ENCODE measurements at places on chromosomes 3 and 15.

DNA sequence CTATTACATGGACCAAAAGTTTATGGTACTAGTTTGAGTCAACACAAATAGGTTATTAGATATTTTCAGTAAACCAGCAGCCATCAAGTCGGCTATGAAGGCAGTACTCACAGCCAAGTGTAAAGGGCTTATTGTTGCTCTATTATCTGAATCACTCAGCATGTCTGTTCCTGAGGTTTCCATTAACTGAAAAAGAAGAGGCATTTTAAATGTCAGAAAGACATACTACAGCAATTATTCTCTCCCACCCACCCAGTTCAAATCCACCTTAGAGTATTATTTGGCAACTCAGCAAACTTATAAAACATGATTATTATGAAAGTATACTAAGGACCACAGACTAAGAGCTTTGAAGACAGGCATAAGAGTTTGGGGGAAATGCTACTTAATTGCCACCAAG, 93.1 kb downstream of the BTD start:
- DNase-seq = no peak

DNA sequence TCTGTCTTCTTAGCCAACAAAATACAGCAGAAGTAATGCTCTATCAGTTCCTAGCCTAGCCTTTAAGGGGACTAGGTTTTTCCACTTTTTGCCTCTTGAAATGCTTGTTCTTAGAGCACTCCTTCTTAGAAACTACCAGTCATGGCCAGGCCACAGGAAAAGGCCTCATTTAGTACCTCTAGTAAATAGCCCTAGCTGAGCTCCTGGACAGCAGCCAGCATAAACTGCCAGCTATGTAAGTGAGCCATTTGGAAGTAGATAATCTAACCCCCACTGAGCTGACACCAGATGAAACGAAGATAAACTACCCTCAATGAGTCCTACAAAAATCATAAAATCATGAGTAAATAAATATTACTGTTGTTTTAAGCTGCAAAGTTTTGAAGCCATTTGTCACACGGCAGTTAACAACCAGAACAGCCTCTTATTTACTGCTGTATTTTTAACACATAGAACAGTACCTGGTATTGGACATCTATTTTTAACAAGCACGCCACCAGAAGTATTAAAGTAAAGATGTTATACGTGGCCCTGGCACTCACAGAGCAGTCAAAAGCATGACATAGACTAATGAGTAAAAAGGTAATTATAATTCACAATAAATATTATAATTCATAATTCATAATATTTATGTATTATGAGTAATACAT, 12.0 kb downstream of the TBC1D5 start:
- DNase-seq = peak; percentile 85

DNA sequence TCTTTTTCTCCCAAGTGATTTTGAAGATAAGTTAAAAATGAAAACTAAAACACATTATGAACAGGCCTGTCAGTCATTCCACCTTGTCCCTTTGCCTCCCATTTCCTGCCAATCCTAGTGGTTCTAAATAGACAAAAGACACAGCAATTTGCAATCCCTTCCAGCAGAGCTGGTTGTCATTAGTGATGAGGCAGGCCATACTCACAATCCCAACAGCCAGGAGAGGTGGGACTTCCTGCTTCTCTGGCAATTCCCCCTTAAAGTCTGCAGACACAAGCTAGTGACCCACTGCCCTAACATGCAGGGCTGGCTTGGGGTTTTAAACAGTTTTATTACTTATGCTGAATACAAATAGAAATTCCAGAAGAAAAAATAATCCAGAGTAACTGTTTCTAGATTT, 38.4 kb upstream of the RBP1 start:
- DNase-seq = no peak

- no peak for DNase-seq
These were observed 5.7 kb downstream of the TBC1D23 start for GRCh38 chr3:100266531-100266930.

- no peak for DNase-seq
These were observed 330.2 kb downstream of the TIGIT start for GRCh38 chr3:114624047-114624445.

DNA sequence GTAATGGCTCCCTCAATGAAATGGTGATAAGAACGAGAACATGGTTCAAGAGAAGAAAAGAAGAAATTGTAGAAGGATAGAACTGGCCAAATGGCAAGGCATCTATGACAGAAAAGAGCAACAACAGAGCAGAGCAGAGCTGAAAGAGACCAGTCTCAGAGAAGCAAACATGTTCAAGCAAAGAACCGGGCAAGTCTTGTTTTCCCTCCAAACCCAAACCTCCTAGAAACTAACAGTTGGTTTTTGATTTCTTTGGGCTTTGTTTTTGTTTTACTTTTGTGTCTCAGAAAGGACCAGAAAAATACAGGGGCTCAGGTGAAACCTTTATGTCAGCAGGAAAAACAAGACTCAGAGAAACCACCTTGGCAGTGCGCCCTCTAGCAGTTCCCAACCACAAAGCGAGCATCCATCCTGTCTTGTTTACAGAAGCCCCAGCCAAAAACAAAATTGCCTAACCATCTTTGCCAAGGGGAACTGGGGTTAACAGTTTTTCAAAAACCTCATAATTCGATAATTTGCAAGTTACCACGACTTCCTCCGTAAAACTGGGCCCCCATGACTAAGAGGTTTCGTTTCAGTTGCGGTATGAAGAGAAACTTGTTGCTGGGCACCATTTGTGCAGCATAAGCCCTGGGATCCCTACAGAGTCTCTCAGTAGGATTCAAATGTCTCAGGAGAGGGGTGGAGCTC, 159.2 kb upstream of the SLC24A5 start:
- no peak for DNase-seq

GRCh38 chr3:178325330-178325729, 210.9 kb upstream of the KCNMB2 start:
- DNase-seq = no peak

DNA sequence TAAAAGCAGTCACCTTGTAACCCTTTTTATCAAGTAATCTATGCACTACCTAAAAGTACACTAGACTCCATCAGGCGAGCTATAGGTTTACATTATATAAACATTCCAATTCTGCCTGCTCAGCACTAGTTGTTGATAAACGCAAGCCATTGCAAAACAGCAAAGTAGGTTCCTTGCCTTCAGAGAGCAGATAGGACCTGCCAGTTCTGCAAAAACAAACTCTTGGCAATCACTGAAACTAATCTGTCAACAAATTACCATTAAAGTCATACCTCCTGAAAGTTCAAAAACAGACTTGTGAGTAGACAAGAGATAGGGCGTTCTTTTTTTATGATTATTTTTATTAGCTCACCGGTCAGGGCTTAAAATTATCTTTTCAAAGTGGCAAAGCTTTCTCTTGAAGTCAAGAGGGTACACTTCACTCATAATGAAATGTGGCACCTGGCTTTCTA, 392.5 kb downstream of the FOXP1 start:
- DNase-seq = no peak

DNA sequence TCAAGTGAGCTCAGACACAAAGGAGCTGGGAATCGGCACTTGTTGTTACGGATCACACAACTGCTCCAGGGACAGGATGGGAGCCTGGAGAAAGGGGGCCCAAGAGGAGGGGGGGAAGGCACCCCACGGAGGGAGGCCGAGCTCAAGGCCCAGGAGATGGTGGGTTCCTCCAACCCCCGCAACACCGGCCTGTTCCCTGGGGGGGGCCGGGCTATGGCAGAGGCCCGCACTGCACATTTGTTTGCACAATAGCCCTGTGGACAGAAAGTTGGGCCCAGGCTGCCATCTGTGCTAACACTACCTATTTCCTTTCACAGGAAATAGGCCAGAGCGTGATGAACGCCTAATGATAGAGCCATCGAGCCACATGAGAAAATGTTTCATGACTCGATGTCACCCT, 147.1 kb downstream of the NSMCE3 start:
- no peak for DNase-seq

GRCh38 chr3:64687086-64687780, 567 bp downstream of the ADAMTS9 start:
- DNase-seq = no peak

GRCh38 chr3:180059356-180059755, 22.6 kb upstream of the PEX5L start:
- no peak for DNase-seq

DNA sequence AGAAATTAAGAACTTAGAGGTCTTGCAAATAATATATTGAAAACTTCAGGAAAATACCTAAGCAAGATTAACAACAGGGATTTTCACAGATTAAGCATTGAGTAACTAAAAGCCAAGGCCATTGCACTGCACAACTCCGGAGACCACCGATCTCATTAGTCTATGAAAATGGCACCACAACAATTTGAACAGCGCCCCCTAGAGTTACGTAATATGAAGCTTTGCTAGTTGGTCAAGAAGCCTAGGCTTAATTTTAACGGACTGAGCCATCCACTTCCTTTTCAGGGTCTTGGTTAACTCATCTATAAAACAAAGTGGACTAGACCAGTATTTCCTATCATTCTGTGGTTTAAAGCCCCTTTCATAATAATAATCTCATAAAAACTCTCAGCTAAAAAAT, 24.8 kb downstream of the TMEM212 start:
- no peak for DNase-seq

DNA sequence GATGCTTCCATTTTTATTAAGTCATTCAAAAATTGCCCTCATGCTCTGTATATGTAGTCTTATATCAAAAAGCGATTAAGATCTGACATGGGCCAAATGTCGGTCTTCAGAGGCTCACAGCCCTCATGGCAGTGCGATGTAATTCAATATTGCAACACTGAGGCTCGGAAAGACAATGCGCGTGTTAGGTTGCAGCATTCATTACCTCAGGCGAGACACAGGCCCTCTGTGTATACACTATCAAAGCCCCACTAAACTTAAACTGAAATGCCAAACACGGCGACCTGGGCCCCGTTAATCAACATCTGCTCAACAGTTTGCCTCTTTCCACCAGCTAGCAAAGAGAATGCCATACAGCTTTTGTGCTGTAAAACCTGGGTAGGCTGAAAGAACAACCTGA, 413.4 kb downstream of the ERC2 start:
- no peak for DNase-seq

DNA sequence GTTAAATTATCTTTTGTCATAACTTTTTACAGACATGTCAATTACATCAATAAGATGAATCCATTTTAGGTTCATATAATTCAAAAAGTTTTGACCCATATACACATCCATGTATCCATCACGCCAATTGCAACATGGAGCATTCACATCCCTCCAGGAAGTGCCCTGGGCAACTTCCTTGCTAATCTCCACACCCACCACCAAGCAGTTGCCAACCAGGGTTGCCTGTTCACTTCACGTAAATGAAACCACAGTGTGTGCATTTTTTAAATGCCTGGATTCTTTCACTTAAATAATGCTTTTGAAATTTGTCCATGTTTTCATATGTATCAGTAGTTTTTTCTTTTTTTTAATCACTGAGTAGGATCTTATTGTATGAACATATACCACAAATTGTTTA, 40.7 kb upstream of the LYZL4 start:
- no peak for DNase-seq

DNA sequence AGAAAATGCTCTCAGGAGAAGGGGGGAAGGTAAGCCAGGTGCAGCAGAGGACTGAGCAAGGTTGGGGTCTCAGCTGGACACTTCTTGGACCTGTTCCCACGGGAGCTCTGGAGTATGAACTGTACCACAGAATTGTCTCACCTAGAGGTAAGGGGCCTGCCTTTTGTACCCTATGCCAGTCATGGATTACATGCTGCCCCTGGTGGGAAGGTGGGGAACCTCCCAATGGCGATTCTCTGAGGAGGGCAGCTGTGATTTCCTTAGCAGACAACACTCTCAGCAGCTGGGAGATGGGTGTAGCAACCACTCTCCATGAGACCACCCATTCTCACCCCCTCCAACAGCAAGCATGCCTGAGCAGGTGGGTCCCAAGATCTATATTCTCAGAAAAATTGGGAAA, 329.4 kb upstream of the CTNNB1 start:
- DNase-seq = no peak

DNA sequence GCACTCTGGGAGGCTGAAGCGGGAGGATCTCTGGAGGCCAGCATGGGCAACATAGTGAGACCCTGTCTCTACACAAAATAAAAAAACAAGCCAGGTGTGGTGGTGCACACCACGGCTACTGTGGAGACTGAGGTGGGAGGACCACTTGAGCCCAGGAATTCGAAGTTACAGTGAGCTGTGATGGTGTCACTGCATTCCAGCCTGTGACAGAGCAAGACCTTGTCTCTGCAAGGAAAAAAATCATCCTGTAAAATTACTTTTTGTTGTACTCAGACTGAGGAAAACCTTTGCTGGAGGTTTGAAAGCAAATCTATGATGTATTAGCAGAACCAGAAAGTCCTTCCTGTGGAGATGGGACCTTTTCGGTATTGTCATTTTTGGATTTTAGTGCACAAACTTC, 63.3 kb downstream of the ATP1B3 start:
- DNase-seq = no peak

DNA sequence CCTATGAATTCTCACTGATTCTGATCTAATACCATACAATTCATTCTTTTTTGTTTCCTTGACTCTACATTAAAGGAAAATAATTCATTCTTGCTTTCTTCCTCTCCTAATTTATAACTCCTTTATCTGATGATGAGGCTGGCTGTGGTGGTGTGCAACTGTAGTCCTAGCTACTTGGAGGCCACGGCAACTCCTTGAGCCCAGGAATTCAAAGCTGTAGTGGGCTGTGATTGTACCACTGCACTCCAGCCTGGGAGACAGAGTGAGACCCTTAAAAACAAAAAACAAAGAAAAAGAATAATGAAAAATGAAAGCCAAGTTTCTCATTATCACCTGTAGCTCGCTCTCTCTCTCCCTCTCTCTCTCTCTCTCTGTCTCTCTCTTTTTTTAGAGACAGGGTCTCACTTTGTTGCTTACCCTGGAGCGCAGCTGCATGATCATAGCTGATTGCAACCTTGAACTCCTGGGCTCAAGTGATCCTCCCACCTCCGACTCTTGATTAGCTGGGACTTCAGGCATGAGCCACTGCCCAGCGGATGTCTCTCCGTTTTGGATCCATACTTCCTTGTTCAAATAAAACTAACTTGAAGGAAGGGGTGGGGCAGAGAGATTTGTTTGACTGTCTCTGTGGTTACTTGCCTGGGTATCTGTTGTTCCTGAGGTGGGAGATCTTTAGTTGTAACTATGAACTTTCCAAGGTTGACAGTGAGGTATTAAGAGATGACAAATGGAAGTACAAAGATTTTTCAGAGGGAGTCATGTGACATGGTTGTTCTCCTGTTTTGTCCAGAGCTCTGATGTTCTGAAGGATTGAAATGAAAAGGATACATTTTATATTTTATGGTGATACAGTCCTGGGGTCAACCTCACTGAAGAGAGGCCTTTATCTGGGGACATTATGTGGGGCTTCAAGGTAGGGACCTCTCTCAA, 46.9 kb downstream of the STARD9 start:
- no peak for DNase-seq

DNA sequence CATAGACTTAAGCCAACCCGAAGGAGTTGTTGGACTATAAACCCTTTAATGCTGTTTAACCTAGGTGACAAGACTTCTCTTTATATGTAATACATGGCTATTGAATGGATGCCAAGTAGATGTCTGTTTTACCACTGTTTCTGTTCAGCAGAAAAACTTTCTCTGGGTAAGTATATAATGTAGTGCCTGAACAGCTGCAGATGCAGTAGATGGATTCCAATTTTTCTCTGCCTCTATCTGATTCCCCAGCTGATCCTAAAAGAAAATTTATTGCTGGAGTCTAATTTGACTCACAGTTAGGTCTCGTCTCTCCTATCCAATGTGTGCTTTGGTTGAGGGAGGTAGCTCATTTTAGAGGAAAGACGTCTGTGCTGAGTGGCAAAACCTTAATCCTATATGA, 256.5 kb upstream of the CBLB start:
- DNase-seq = no peak

- DNase-seq = peak; percentile 98
These were observed 43.2 kb downstream of the NBEAL2 start for GRCh38 chr3:47022641-47023071.

- DNase-seq = peak; percentile 35
These were observed 85.6 kb downstream of the CPN2 start for GRCh38 chr3:194265505-194265892.

GRCh38 chr15:82571722-82572222, 31.5 kb upstream of the RPS17 start:
- DNase-seq = peak; percentile 1

All from NCI-H2029 treated with DMSO at 0.1 percent for 48 hours (cell line).